Tibial nerve (tissue), 4 donors: ENCODE measurements at places on chromosomes 16 and 17.

- H3K4me1 ChIP-seq, result peaks cover 3% of the 10 kb centered on the region
- H3K4me3 ChIP-seq, result no peak overlapping the region
- no peak for DNase-seq
- no peak overlapping the region for H3K27ac ChIP-seq
Observed at GRCh38 chr17:34173241-34173640, 81.8 kb upstream of the CCL2 start.

- peaks cover 23% of the 10 kb centered on the region for H3K4me1 ChIP-seq
- H3K27me3 ChIP-seq, result no peaks in the 10 kb centered on the region
- peak; percentile 16 for DNase-seq
- no peaks in the 10 kb centered on the region for H3K36me3 ChIP-seq
- peak overlapping the region; percentile 33 for H3K4me3 ChIP-seq
- H3K27ac ChIP-seq, result peak overlapping the region; percentile 62
Observed at GRCh38 chr16:49857423-49858181, 1.7 kb upstream of the ZNF423 start.

- no peak overlapping the region for H3K27ac ChIP-seq
- H3K27me3 ChIP-seq, result no peaks in the 10 kb centered on the region
- no peak for DNase-seq
- H3K36me3 ChIP-seq, result no peaks in the 10 kb centered on the region
- no peaks in the 10 kb centered on the region for H3K4me1 ChIP-seq
- H3K4me3 ChIP-seq, result no peak overlapping the region
Observed at GRCh38 chr16:63628812-63629211, 1493.1 kb downstream of the CDH11 start.

DNA sequence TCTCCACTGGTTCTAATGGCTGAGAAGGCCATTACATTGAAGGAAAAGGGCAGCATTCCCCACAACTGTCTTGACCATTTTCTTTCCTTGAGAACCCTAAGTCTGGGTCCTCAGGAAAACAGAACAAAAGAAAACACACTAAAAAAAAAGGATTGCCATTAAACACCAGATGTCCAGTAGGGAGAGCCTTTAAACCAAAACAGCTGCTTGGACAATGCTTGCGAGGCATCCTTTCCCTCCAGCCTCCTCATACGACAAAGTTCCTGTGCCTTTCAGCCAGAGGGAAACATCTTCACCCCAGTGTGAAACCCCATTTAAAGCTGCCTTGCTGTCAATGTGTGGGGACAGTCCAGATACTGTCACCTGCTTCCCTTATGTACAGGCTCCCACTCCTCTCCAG lies 74.3 kb downstream of the MMD start:
- peaks cover 6% of the 10 kb centered on the region for H3K4me1 ChIP-seq
- no peaks in the 10 kb centered on the region for H3K36me3 ChIP-seq
- no peak for DNase-seq
- H3K27ac ChIP-seq, result no peak overlapping the region

DNA sequence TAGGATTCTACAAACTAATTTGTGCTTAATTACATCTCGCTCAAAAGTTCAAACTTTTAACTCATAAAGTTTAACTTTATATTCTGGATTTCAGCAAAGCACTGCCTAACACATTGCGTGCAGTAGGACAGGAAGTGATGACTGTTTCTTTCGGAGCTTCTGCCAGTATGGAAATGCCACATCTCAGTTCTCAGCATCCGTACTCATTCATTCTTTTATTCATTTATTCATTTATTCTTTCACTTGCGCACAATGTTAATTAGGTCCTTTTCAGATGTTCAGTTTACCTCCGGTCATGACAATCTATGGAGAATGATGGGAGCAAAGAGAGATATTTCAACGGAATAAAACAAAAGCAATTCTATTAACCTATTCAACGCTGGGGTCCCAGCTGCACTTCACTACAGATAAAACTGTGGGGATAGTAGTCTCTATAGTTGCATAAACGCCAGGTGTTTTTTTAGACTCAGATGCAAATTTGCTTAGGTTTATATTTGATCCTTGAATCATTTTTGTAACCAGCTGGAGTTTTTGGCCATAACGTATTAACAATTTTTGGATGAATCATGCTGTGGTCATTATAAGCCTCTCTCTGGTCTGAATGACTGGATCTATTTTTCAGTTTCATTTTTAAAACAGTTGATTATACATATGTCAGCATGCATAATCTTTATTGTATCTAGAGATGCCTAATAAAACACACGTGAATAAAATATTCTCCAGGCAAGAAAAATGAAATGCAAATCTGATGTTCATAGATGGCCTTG lies 143.9 kb downstream of the KCNJ2 start:
- H3K4me1 ChIP-seq, result no peaks in the 10 kb centered on the region
- no peaks in the 10 kb centered on the region for H3K27me3 ChIP-seq
- no peak overlapping the region for H3K4me3 ChIP-seq
- DNase-seq, result no peak
- no peaks in the 10 kb centered on the region for H3K36me3 ChIP-seq

GRCh38 chr17:51652529-51652928 lies 392.2 kb downstream of the UTP18 start:
- H3K27ac ChIP-seq, result no peak overlapping the region
- no peaks in the 10 kb centered on the region for H3K36me3 ChIP-seq
- no peak overlapping the region for H3K4me3 ChIP-seq
- no peak for DNase-seq
- H3K27me3 ChIP-seq, result no peaks in the 10 kb centered on the region
- H3K4me1 ChIP-seq, result no peaks in the 10 kb centered on the region

DNA sequence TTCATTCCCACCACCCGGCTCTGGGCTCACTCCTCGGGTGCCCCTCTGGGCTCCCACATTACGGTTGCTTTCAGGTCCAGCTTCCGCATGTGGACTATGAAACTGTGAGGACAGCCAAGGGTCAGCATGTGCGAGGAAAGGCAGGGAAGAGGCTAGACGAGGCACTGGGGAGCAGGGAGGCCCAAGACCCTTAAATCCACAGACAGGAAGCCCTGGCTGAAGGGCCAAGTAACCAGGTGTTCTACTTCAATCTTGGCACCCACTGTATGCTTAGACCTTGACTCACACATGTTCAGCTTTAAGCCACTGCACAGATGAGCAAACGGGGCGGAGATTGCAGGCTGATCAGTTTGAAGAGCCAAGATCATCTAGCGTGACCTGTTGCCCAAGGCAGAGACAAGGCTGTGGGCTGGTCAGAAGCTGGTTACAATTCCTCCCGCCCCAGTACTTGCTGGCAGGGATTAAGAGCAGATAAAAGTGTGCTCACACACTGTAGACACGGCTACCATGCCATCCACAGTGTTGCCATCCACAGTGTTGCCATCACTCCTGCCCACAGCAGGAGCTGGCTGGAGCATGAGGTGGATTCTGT lies at the start of gene CES4A:
Gene CES4A, plus strand, starts transcription at position 393 of the 592 bp plus-strand sequence. Its CDS starts 184 bp downstream, at position 577.
- H3K4me1 ChIP-seq, result no peaks in the 10 kb centered on the region
- no peaks in the 10 kb centered on the region for H3K36me3 ChIP-seq
- H3K27me3 ChIP-seq, result no peaks in the 10 kb centered on the region
- peak; percentile 41 for DNase-seq
- no peak within 1 kb of the TSS for H3K4me3 ChIP-seq

- no peak overlapping the region for H3K27ac ChIP-seq
- H3K4me3 ChIP-seq, result no peak overlapping the region
Observed at GRCh38 chr16:73285436-73286201, 237.7 kb upstream of the ZFHX3 start.

- no peak overlapping the region for H3K4me3 ChIP-seq
- H3K4me1 ChIP-seq, result no peaks in the 10 kb centered on the region
- H3K27ac ChIP-seq, result peak overlapping the region; percentile 86
- H3K27me3 ChIP-seq, result no peaks in the 10 kb centered on the region
- DNase-seq, result no peak
Observed at GRCh38 chr17:73630965-73631595, 13.2 kb downstream of the SDK2 start.

- no peaks in the 10 kb centered on the region for H3K27me3 ChIP-seq
- H3K4me3 ChIP-seq, result no peak overlapping the region
- H3K27ac ChIP-seq, result peak overlapping the region; percentile 50
- no peaks in the 10 kb centered on the region for H3K4me1 ChIP-seq
Observed at GRCh38 chr17:19247473-19247872, 10.3 kb downstream of the EPN2 start.

- H3K27me3 ChIP-seq, result no peaks in the 10 kb centered on the region
- no peak for DNase-seq
- no peak overlapping the region for H3K4me3 ChIP-seq
- peaks cover 19% of the 10 kb centered on the region for H3K4me1 ChIP-seq
- no peaks in the 10 kb centered on the region for H3K36me3 ChIP-seq
Observed at GRCh38 chr17:72175787-72176515, 55.1 kb downstream of the SOX9 start.

GRCh38 chr16:17362946-17363345 lies 107.8 kb downstream of the XYLT1 start:
- no peak overlapping the region for H3K27ac ChIP-seq
- H3K4me1 ChIP-seq, result peaks cover 71% of the 10 kb centered on the region
- H3K27me3 ChIP-seq, result no peaks in the 10 kb centered on the region
- H3K4me3 ChIP-seq, result no peak overlapping the region
- H3K36me3 ChIP-seq, result no peaks in the 10 kb centered on the region

- DNase-seq, result no peak
- H3K27me3 ChIP-seq, result no peaks in the 10 kb centered on the region
- peaks cover 29% of the 10 kb centered on the region for H3K36me3 ChIP-seq
- H3K4me1 ChIP-seq, result peaks cover 5% of the 10 kb centered on the region
- peak overlapping the region; percentile 94 for H3K4me3 ChIP-seq
- peak overlapping the region; percentile 71 for H3K27ac ChIP-seq
Observed at GRCh38 chr17:77144227-77144626, 3.5 kb downstream of the SEC14L1 start.

DNA sequence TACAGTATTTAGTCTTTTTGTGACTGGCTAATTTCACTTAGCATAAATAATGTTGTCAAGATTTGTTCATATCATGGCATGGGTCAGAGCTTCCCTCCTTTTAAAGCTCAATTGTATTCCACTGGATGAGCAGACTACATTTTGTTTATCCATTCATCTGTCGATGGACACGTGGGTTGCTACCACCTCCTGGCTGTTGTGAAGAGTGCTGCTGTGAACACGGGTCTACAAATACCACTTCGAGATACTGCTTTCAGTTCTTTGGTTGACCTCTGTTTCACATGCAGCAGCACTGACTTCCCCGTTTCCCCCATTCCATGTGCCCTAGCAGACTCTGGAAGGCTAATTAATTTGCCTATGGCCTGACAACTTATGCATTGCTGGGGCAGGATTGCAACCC lies 285.4 kb downstream of the SHISA9 start:
- no peak overlapping the region for H3K27ac ChIP-seq
- no peaks in the 10 kb centered on the region for H3K27me3 ChIP-seq
- DNase-seq, result no peak
- no peak overlapping the region for H3K4me3 ChIP-seq

DNA sequence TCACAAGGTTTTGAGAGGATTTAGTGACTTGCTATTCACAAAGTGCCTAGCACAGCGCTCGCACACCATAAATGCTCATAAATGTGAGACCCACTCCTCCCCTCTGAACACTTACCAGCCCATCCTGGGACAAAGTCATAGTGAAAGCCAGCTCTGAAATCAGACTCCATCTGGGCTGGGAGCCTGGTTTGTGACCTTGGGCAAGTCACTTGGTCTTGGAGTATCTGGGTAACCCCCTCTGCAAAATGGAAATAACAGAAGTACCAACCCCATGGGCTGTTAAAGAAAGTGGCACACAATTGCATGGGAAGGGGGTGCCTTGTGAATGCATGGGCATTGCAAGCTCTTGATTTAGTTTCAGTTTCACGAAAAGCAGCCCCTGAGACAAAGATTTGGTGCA lies 104.7 kb upstream of the CDH5 start:
- no peaks in the 10 kb centered on the region for H3K4me1 ChIP-seq
- no peaks in the 10 kb centered on the region for H3K36me3 ChIP-seq
- DNase-seq, result no peak
- H3K4me3 ChIP-seq, result no peak overlapping the region
- H3K27ac ChIP-seq, result no peak overlapping the region

GRCh38 chr17:61669522-61669921 lies 78.5 kb upstream of the NACA2 start:
- H3K4me3 ChIP-seq, result no peak overlapping the region
- H3K27ac ChIP-seq, result no peak overlapping the region
- H3K27me3 ChIP-seq, result no peaks in the 10 kb centered on the region
- DNase-seq, result no peak
- no peaks in the 10 kb centered on the region for H3K4me1 ChIP-seq
- no peaks in the 10 kb centered on the region for H3K36me3 ChIP-seq

- H3K4me1 ChIP-seq, result peaks cover 18% of the 10 kb centered on the region
- H3K27me3 ChIP-seq, result no peaks in the 10 kb centered on the region
- peak overlapping the region; percentile 88 for H3K27ac ChIP-seq
- no peak for DNase-seq
Observed at GRCh38 chr17:39151943-39152818, 744 bp upstream of the PLXDC1 start.

DNA sequence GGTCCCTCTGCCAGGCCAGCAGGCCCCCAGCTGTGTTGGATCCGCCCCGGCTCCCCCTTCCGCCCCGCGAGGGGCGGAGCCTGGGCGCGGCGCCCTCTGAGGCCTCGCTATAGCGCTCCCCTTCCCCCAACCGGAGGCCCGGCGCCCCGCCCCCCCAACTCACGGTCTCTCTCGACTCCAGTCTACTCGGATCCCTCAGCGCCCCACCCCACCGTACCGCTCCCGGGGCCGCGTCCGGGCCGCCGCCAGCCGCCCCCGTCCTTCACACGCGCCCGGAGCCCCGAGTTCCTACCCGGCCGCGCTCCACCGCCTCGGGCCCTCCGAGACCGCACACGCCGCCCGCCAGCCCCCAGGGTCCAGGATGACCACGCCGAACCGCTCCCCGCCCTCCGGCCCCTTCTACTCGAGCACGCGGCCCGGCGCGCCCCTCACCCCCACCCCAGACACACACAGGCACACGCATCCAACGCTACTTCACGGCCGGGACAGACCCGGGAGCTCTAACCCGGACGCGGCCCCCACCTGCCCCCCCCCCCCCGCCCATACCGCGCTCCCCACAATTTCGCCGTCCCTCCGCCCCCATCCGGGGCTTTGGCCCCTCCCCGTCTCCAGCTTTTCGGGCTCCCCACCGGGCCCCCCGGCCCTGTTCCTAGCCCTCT lies 1.4 kb downstream of the PHF23 start:
- H3K4me1 ChIP-seq, result peaks cover 3% of the 10 kb centered on the region
- no peaks in the 10 kb centered on the region for H3K27me3 ChIP-seq
- peak; percentile 68 for DNase-seq

- peaks cover 4% of the 10 kb centered on the region for H3K4me1 ChIP-seq
- H3K27ac ChIP-seq, result peak overlapping the region; percentile 92
- peak overlapping the region; percentile 75 for H3K4me3 ChIP-seq
- DNase-seq, result no peak
Observed at GRCh38 chr16:2008631-2009163, 924 bp downstream of the ZNF598 start.

DNA sequence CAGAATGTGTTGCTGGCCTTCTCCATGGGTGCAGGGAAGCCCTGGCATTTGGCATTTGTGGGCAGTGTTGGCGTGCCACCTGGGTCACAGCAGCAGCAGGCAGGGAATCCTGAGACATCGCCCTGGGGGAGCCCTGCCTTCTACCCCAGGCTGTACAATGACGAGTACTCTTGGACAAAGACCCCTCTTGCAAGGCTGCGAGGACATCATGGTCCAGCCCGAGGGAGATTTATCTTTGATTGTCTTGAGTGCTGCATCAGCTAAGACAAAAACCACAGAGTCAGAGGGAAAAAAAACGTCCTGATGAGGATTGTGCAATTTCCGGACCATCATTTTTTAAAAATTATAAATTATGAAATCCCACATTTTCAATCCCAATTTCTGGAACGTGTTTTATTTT lies 3.7 kb downstream of the CRISPLD2 start:
- no peaks in the 10 kb centered on the region for H3K27me3 ChIP-seq
- no peak for DNase-seq
- no peak overlapping the region for H3K4me3 ChIP-seq
- H3K4me1 ChIP-seq, result peaks cover 42% of the 10 kb centered on the region

GRCh38 chr17:34254651-34255380 lies at the start of gene CCL2:
Gene CCL2 (plus strand): TSS chr17:34255285. CDS start chr17:34255350, 65 bp downstream.
- peak within 1 kb of the TSS; percentile 51 for H3K4me3 ChIP-seq
- H3K27me3 ChIP-seq, result no peaks in the 10 kb centered on the region
- peak; percentile 65 for DNase-seq
- peaks cover 65% of the 10 kb centered on the region for H3K4me1 ChIP-seq
- no peaks in the 10 kb centered on the region for H3K36me3 ChIP-seq
